ENCODE measurements at places on chromosomes 11 and 22.

DNA sequence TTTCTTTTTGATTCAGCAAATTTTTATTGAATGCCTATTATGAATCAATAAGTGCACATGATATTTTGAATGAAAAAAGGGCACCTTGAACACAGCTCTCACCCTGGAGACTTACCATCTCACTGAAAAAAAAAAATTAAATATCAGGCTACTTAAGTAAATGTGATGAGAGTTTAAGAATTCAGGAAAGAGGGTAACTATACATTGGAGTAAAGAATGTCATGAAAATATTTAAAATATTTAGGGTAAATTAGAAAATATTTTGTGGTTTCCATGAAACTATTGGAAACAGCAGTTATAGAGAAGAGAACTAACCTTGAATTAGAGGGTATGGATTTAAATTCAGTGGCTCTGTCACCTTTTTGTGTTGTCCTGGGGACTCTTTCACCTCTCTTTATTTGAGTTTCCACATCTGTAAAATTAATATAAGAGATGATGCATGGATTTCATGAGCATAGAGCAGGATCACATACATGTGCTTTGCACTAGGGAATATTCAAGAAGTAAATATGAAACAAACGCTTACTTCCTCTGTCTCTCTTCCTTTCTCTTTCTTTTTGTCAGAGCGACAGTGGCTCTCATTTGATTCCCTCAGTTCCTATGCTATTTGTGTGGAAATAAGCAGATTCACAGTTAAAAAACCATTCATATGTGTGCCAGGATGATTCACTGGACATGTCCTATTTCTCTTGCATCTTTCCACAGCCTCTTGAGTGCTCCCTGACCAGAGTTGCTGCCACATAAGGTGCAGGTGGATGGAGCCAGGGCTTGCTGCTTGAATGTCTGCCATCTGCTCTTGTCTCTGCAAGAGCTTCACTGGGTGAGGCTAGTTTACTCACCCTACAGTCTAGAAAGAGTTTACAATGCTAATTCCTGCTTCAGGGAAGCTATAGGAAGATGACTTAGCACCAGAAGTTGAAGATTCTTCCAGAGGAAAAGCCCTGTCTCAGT lies 533.1 kb downstream of the ETS1 start:
- DNase-seq: no peak

GRCh38 chr11:35121326-35121865 lies 17.6 kb upstream of the CD44 start:
- no peak for DNase-seq

DNA sequence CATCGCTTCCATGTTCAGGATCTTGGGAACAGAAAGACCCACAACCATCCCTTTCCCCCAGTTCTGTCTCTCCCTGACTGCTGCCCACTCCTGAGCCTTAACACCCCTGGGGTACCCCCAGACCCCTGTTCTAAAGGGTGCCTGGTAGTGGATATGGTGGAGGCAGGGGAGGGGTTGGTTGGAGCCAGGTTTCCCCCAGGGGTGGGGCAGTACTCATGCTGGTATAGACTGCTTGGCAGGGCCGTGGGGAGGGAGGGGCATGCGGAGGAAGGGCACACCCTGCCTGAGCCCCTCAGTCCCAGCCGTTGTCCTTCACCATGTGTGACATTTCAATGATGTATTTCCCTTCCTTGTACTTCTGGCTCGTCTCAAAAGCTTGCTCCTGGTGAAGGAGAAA lies 4.0 kb downstream of the YPEL4 start:
- no peak for DNase-seq

- DNase-seq: no peak
Measured at GRCh38 chr11:79520086-79520485, 79.3 kb upstream of the TENM4 start.

Data from RWPE2 (cell line).